Dermis blood vessel endothelial cell (primary cell): ENCODE measurements at places on chromosomes 5 and 9.

DNA sequence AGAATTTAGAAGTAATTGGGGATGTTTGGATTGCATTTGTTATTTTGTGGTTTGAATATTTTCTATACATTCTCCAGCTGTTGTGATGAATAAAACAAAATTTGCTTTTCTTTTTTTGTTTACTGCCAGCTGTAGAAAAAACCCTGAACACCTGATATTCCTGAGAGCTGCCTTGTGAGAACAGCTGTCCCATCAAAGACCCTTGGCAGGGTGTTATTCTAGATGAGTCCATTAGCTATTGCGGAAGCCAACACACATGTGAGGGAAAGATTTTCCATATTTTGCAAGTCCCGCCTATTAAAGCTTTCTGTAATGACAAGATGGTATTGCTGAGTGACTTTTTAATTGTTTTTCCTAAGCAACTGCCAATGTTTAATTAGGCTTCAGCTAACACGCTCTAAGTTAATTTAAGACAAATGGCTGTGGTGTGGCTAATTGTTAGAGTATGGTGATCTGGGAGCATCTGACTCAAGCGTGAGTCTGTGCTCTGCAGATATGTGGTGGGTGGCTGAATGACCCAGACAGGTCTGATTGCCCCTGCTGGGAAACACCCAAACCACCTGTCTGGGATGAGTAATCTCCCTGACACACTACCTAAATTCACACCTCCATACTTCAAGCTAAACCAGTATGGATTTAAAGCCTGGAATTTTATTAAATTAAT, 86.5 kb upstream of the PRLR start:
- no peak for DNase-seq

DNA sequence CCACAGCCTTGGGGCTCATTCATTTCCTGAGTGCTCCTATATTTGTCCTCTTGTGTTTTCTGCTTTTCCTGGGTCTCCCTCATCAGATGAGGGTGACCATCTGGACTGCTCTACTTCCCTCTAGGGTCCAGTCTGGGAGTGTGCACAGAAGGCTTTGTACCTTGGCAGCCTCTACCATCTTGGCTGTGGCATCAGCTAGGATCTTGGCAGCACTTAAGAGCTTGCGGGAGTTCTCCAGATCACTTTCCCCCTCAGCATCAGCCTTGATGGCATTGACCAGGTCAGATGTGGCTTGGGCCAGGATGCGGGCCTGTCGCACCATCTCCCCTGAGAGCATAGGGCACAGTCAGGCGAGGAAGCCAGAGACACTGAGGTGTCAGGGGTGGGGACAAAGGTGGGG, 15.8 kb downstream of the TLN1 start:
- DNase-seq = no peak

DNA sequence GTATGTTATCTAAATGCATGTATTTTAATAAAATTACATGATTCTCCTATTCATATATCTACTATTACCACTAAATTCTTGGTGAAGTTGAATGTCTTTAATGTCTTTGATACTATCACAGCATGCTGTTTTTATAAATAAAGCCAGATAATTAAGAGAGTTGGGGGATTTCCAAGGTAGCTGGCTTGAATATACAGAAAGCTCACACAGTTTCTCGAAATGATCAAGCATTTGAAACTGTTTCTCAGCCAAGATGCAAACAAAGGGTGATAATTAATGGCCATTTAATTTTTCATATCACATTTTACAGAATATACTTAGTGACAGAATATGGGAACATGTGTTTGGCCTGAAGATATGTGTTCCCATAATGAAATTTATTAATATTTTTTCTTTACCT, 145.6 kb upstream of the CDH12 start:
- DNase-seq = no peak

GRCh38 chr5:62284946-62285891, 20.8 kb upstream of the KIF2A start:
- no peak for DNase-seq
